ENCODE measurements at places on chromosomes 5 and 9.

GRCh38 chr9:7970681-7971330 lies 171.2 kb upstream of the DMAC1 start:
- DNase-seq, result peak; percentile 72

DNA sequence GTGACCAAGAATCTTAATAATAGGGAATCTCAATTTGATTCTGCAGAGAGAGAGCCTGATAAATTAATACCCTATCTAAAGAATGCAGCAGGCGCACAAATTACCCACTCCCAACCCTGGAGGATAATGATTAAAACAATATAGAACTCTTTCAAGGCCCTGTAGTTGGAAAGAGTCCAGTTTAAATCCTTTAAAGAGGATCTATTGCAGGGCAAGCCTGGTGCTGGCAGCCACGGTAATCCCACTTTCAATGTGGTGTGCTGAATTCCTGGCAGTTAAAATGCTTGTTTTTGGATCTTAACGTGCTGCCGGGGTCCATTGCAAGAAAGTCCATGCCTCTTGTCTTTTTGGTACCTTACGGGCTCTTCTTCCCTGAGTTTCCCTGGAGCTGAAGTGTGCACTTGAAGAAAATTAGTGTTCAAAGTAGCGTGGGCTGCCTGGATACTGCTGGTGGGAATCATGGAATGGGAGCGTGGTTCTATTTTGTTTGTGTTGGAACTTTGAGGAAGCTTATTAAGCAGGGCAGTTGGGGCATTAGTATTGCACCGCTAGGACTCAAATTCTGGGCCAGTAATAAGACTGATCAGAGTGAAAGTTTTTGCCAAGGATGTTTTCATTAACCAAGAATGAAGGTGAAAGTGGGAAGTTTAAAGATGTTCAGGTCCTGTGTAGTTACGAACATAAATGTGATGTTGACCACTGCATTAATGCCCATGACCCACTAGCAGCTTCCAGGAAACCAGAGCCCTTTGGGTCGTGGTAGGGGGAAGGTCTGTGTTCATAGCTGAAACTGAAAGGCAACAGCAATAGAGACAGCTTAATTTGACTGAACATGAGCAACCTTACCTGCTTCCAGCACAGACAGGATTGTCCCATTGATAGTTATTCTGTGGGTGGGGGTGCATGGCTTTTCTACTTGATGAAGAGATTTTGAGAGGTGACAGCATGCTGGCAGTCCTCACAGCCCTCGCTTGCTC lies 20.8 kb downstream of the MARCHF6 start:
- DNase-seq, result no peak

DNA sequence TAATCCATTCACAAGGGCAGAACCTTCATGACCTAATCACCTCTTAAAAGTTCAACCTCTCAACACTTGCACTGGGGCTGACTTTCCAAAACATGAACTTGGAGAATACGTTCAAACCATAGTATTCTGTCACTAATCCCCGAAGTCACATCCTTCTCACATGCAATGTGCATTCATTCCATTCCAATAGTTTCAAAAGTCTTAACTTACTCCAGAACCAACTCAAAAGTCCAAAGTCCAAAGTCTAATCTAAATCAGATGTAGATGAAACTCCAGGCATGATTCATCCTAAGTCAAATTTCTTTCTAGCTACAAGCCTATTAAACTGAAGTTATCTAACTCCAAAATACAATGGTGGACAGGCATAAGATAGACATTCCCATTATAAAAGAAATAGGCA lies 21.7 kb upstream of the ADAMTSL1 start:
- no peak for DNase-seq

- no peak for DNase-seq
Observed at GRCh38 chr5:125719681-125720347, 703.4 kb upstream of the GRAMD2B start.

- DNase-seq, result peak; percentile 81
Observed at GRCh38 chr5:91126448-91126847, 256.7 kb downstream of the ARRDC3 start.

GRCh38 chr5:55022450-55022849 lies 1.6 kb upstream of the GZMK start:
- no peak for DNase-seq

DNA sequence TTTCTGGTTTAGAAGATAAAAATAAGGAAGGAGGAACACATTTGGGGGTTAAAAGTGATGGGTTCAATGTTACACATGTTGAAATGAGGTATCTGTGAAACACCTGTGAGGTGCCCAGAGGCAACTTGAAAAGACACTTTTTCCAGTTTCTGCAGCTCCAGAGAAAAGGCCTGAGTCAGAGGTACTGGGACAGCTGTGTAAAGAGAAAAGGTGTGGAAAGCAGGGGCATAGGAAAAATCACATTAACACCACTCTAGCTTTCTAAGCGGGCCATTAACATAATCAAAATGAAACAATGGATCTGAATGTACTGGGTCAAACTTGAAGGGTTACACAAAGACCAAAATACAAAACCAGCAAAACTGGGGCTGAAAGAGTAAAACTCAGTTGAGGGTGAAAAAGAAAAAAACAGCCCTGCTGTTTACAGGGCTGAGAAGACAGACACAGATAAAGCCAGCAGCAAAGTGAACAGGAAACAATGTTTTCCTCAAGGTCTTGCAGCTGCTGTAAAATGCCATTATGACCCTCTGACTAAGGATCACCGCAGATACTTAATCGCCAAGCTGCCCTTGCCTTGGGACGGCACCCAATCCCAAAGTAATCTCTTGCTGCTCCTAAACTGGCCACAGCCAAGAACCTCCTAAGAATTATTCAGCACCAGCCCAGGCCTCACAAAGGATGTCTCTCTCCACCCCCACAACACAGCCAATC lies 104.7 kb downstream of the DROSHA start:
- DNase-seq, result no peak

- no peak for DNase-seq
Observed at GRCh38 chr9:123437201-123437600, 81.2 kb downstream of the CRB2 start.

GRCh38 chr5:148928141-148928540 lies 101.7 kb downstream of the ADRB2 start:
- no peak for DNase-seq

- peak; percentile 82 for DNase-seq
Observed at GRCh38 chr5:159091065-159091464, 8.7 kb downstream of the EBF1 start.

- no peak for DNase-seq
Observed at GRCh38 chr9:35116539-35116897, 856 bp upstream of the ATOSB start.

GRCh38 chr9:36078051-36078450 lies 41.3 kb downstream of the RECK start:
- DNase-seq, result no peak

All from hindlimb muscle (tissue), 1 donor.